ENCODE measurements at places on chromosomes 2 and 18.
A peak's percentile ranks its signal among the peaks of the same experiment; 100 is the strongest.

- no peak for DNase-seq
Observed at GRCh38 chr18:76350134-76351025, 144.7 kb downstream of the ZNF516 start.

- no peak for DNase-seq
Observed at GRCh38 chr2:192391041-192391440, 196.3 kb upstream of the TMEFF2 start.

GRCh38 chr18:4405965-4406364 is 49.1 kb downstream of the DLGAP1 start:
- peak; percentile 9 for DNase-seq

DNA sequence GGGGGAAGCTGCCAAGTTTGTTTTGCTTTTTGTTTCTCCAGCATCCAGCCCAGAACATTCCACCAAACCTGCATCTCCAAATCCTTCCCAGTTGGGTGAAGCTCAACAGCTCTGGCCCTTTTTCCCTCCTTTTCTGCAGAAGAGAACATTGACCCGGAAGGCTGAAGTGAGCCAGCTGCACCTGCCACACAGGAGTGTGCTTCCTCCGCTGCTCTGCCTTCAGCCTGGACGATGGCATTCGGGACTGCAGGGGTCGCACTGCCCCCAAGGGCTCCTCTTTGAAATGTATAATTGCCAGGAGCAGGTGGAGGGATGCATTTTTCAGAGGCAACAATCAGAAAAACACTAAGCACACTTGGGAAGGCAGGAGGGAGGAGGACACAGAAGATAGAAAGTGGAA is 41.8 kb downstream of the ST8SIA5 start:
- DNase-seq = no peak

DNA sequence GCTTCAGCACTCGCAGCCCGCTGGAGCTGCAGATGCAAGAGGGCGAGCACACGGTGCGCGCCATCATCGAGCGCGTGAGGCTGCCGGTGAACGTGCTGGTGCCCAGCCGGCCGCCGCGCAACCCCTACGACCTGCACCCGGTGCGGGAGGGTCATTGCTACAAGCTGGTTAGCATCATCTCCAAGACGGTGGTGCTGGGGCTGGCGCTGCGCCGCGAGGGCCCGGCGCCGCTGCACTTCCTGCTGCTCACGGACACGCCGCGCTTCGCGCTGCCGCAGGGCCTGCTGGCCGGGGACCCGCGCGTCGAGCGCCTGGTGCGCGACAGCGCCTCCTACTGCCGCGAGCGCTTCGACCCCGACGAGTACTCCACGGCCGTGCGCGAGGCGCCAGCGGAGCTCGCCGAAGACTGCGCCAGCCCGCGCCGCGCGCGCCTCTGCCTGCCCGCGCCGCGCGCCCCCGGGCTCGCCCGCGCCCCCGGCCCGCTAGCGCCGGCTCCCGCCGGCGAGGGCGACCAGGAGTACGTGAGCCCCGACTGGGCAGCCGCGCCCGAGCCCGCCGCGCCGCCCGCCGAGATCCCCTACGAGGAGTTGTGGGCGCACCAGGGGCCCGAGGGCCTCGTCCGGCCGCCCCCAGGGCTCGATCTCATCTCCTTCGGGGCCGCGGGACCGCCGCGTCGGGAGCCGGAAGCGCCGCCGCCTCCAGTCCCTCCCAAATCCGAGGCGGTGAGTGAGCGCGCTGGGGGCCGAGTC is 11.8 kb downstream of the GAREM2 start:
- DNase-seq = peak; percentile 81

All from iPS DF 6.9 (cell line).